ENCODE measurements at places on chromosomes 6 and 20.

DNA sequence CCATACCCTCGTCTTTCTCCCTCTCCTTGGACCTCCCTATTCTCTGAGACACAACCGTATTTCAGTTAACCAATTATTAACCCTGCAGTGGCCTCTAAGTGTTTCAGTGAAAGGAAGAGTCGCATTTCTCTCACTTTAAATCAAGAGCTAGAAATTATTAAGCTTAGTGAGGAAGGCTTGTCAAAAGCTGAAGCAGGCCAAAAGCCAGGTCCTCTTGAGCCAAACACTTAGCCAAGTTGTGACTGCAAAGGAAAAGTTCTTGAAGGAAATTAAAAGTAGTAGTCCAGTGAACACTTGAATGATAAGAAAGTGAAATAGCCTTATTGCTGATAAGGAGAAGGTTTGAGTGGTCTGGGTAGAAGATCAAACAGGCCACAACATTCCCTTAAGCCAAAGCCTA lies 58.3 kb downstream of the SNX9 start:
- DNase-seq: no peak

DNA sequence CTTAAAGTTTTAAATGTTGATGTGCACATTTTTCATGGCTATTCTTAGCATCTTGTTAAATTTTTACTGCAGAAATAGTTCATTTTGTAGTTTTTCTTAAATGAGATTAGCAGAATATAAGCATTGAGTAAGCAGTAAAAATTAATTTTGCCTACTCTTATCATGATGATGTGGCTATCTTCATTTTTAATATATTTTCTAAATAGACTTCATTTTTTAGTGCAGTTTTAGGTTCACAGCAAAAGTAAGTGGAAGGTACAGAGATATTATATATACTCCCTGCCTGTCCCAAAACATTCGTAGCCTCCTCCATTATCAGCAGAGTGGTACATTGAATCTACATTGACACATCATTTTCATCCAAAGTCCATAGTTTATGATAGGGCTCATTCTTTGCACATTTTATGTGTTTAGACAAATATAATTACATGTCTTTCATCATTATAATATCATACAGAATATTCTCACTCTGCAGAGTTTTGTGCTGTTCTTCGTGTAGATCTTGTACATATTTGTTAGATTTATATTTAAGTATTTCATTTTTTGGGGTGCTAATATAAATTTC lies 13.7 kb downstream of the STXBP5 start:
- DNase-seq: no peak

DNA sequence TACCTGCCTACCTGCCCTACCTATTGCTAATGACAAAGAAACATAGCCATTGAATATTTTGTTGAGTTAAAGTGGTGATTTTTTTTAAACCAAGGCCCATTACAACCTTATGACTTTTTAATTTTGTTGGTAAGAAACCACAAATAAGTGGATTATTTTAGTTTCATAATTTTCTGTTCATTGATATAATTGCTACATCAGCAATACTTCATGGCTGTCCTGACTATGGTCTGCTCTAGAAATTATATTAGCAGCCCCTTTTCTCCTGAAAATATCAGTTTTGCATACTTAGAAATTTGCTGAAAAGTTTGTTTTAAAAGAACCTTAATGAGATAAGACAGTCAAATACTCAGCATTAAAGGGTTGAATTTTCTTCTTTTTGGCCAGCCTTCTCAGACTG lies 106.5 kb downstream of the HIVEP1 start:
- DNase-seq: no peak

DNA sequence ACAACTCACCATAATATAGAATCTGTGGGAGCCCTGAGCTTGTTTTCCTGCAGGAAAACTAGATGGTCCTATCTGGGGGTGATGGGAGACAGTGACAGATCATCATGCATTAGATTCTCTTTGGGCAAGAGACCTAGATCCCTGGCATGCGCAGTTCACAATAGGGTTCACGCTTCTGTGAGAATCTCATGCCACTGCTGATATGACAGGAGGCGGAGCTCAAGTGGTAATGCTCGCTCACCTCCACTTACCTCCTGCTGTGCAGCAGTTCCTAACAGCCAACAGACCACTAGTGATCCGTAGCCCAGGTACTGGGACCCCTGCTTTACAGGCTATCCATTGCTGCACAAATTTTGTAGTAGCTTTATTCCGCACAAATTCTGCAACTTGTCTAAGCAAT lies 84.5 kb downstream of the HIVEP2 start:
- no peak for DNase-seq

GRCh38 chr6:144728804-144729203 lies 443.7 kb downstream of the UTRN start:
- no peak for DNase-seq

- DNase-seq: no peak
Observed at GRCh38 chr6:41559655-41560427, 13.7 kb downstream of the FOXP4 start.

DNA sequence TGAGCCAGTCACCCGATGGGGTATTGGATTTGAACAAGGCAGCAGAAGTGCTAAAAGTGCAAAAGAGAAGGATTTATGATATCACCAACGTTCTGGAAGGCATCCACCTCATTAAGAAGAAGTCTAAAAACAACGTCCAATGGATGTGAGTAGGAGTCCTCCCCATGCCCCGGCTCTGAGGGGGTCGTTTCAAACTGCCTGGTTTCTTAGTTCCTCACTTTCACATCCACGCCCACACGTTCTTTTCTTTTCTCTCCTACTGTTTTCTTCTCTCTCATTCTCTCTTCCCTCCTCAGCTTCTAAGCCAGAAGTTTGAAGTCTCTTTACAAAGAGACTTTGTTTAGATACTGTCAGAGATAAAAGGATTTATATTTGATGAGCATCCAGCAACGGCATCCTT lies 53.0 kb upstream of the CDKAL1 start:
- DNase-seq: no peak

GRCh38 chr20:5354901-5355300 lies 38.1 kb upstream of the PROKR2 start:
- no peak for DNase-seq

DNA sequence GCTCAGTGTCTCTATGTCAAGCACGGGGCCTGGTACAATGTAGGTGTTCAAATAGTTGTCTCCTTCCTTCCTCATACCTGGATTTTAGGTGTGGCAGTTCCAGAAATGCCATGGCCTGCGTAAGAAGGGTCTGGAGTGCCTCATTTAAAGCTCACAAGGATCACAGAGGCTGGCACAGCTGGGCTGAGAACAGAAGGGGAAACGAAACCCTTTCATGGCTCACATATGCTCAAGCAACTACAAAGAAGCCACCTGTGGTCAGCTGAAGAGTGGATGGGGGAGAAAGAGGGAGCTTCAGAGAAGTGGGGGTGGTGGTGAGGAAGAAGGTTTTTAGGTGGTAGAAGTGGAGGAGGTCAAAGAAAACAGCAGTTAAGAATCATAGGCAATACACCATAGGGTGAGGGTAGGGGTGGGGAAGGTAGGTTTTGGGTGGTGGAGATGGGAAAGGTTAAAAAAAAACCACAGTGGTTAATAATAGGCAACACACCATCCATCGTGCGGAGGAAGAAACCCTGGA lies 17.0 kb upstream of the TOP1 start:
- no peak for DNase-seq

DNA sequence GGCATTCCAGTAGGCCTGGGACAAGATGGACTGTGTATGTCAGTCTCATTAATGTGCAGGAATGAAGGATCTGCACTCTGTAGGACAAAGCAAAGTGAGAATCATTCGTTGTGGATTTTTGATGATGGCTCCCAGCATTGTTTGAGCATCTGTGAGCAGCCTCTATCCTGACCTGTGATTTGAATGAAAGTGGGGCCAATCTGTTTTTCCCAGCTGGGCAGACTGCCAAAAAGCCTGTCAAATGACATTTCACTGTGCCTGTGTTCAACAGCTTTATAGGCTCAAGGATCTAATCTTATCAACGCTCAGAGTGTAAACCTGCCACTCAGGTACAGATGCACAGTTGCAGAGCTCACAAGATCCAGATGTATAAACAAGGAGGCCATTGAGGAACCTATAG lies 86.7 kb upstream of the SYNDIG1 start:
- DNase-seq: no peak
